ENCODE measurements at places on chromosomes 11 and 22. TPM values are rescaled to one million over a fixed set of nuclear protein-coding genes. Genes with fewer than 3 reads are reported as not detected.

PGAP2 gene
- 20.0 TPM for total RNA-seq

- H3K4me1 ChIP-seq, result no peaks in the 10 kb centered on the region
- no peak for DNase-seq
- H3K36me3 ChIP-seq, result peaks cover 11% of the 10 kb centered on the region
- H3K27me3 ChIP-seq, result peaks cover 3% of the 10 kb centered on the region
Observed at GRCh38 chr11:23112987-23113886, 253.0 kb upstream of the CCDC179 start.

- H3K36me3 ChIP-seq, result no peaks in the 10 kb centered on the region
- no peak for DNase-seq
- H3K27ac ChIP-seq, result no peak overlapping the region
Observed at GRCh38 chr11:113073290-113073953, 112.2 kb downstream of the NCAM1 start.

DNA sequence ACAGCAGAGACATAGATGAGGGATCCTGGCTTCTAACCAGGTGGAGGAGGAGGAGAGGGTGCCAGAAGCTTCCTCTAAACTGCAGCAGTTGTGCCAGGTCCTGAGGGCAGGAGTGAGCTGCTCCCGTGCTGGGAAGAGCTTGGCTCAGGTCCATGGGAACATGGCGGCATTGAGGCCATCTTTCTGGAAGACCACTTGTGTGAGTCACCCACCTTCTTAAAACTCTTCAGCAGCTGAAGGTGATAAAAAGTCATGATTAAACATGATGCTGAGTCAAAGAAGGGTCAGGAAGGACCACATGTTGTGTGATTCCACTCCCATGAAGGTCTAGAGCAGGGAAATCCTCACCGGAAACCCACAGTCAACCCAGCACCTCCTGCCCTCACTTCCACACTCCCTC, 35.1 kb downstream of the LINC01488 start:
- no peak overlapping the region for H3K27ac ChIP-seq
- H3K4me3 ChIP-seq, result no peak overlapping the region
- H3K4me1 ChIP-seq, result peaks cover 5% of the 10 kb centered on the region
- peaks cover 8% of the 10 kb centered on the region for H3K36me3 ChIP-seq
- DNase-seq, result no peak

UBQLNL gene
- total RNA-seq, result not detected

- peak overlapping the region; percentile 11 for H3K27ac ChIP-seq
- H3K36me3 ChIP-seq, result no peaks in the 10 kb centered on the region
- peaks cover 10% of the 10 kb centered on the region for H3K4me1 ChIP-seq
- DNase-seq, result no peak
- no peaks in the 10 kb centered on the region for H3K27me3 ChIP-seq
Observed at GRCh38 chr11:117020869-117021564, 77.2 kb downstream of the SIK3 start.

DNA sequence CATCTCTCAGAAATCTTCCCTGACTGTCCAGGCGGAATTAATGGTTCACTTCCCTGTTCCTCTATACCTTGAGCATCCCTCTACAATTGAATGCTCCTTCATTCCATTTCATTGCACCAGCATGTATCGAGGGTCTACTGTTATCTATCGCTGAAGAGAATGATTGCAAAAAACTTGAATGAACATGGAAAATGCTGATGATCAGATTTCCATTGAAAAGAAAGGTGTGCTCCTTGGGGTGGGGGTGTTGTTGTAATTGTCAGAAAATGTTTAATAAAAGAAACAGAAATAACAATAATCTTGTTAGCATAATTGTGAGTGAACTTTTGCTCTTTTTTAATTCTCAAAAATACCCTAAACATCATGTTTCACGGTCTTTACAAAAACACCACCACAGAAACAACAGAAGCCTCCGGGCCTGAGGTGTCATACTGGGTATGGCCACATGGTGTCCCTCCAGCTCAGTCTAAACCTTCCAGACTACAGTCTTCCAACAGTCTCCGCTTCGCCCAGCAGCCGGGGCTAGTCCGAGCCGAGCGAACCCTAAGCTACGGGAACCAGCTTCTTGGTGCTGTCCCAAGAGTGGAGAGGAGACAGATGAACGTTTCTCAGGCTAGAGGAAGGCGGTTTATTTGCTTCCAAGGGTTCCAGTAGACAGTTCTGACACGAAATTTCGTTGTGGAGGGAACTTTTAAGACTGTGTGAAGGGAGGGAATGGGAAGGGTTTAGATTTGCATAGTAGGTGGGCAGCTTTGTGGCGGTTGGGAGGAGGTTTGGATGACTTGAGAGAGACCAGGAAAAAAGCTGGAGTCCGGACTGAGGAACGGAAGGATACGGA, 75.8 kb upstream of the ZBED5 start:
- H3K36me3 ChIP-seq, result no peaks in the 10 kb centered on the region
- DNase-seq, result peak; percentile 92
- peak overlapping the region; percentile 28 for H3K27ac ChIP-seq
- peaks cover 5% of the 10 kb centered on the region for H3K27me3 ChIP-seq
- H3K4me1 ChIP-seq, result peaks cover 5% of the 10 kb centered on the region

BCO2 gene
- 2.6 TPM for total RNA-seq

DCDC1 gene
- total RNA-seq, result 0.47 TPM

DNA sequence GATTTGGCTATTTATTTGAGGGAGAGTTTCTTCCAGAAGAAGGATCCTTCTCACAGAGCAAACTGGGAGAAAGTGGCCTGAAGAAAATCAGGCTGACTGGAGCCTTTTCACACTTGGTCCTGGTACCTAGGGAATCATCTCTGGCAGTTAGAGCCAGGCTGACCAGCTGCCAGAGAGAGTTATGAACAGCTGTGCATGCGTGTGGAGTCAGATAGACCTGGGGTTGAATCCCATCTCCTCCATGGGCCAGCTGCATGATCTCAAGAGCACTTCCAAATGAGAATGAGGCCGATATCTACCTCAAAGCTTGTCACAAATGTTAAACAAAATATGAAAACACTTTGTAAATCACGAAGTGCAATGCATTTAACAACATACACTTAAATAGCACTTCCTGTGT, 390.0 kb downstream of the TENM4 start:
- H3K4me3 ChIP-seq, result peak overlapping the region; percentile 67
- no peaks in the 10 kb centered on the region for H3K36me3 ChIP-seq
- peaks cover 50% of the 10 kb centered on the region for H3K4me1 ChIP-seq
- H3K27ac ChIP-seq, result peak overlapping the region; percentile 72
- peak; percentile 37 for DNase-seq

GRCh38 chr11:75591966-75592365, 29.9 kb downstream of the SERPINH1 start:
- peak overlapping the region; percentile 50 for H3K4me3 ChIP-seq
- DNase-seq, result no peak
- peaks cover 34% of the 10 kb centered on the region for H3K4me1 ChIP-seq
- H3K36me3 ChIP-seq, result no peaks in the 10 kb centered on the region
- peaks cover 14% of the 10 kb centered on the region for H3K27me3 ChIP-seq

DNA sequence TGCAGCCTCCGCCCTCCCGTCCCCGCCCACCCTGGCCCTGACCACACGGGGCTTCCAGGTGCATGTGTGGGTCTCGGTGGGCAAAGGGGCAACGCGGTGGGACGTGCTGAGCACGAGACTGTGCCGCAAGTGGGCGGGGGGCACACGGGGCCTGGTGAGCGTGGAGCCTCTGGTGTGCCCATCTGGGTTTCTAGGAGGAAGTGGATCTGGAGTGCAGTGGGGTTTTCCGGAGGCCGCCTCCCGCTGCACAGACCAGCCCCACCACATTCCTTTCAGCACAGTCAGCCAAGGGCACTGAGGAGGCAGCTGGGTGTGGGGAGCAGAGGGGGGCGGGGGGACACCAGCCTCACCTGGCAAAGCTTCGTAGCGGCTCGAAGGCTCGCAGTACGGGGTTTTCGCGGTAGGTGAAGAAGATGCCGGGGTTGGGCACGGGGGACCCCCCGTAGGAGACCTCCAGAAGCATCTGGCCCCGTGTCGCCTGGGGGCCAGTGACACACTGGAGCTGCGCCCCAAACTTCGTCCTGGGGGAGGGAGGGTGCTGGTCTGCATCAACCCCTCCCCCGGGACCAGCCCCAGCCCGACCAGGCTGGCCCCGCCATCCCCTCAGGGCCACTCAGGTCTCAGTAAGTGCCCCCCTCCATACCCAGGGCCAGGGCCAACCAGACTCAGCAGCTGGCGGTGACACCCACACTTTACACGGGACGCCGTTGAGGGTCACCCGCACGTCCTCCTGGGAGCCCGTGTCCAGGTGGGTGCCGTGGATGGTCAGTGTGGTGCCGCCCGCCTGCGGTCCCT, 12.4 kb upstream of the MAPK11 start:
- H3K27me3 ChIP-seq, result peaks cover 1% of the 10 kb centered on the region
- DNase-seq, result no peak
- H3K4me1 ChIP-seq, result no peaks in the 10 kb centered on the region
- H3K36me3 ChIP-seq, result no peaks in the 10 kb centered on the region

DNA sequence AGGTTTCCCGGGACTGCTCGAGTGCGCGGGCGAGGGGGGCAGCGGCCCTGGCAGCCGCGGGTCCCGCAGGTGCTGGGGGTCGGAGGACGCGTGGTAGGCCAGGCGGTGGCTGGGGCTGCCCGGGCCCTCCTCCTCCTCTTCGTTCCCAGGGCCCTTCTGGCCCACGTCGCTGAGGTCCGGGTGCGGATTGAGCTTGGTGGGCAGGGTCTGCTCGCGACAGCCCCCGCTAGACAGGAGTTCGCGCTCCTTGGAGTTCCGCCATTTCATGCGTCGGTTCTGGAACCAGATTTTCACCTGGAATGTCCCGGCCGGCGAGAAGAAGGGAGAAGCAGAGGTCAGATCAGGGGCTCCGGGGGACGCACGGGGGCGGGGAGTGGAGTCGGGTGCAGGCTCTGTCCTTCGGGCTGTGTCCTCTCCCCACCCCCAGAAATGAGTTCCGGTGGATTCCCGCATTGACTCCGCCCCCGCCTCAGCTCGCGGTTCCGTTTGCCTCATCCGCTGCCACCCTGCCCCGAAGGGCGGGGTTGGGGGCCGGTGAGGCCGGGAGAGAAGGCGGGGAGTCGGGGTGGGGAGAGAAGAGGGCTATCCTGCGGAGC, 3.9 kb downstream of the DBX1 start:
- peak overlapping the region; percentile 86 for H3K4me3 ChIP-seq
- no peak overlapping the region for H3K27ac ChIP-seq
- H3K36me3 ChIP-seq, result no peaks in the 10 kb centered on the region
- H3K4me1 ChIP-seq, result peaks cover 24% of the 10 kb centered on the region
- DNase-seq, result peak; percentile 26

Measured in glutamatergic neuron (in vitro differentiated cells).